Testis (tissue), 5 donors: ENCODE measurements at places on chromosomes 6 and 20.

GRCh38 chr6:168024951-168025510 is 27.6 kb downstream of the KIF25 start:
- DNase-seq = no peak

GRCh38 chr20:38828514-38829295 is 23.2 kb downstream of the PPP1R16B start:
- no peak for DNase-seq

GRCh38 chr6:78117966-78118365 is 465.1 kb downstream of the MEI4 start:
- DNase-seq = no peak

DNA sequence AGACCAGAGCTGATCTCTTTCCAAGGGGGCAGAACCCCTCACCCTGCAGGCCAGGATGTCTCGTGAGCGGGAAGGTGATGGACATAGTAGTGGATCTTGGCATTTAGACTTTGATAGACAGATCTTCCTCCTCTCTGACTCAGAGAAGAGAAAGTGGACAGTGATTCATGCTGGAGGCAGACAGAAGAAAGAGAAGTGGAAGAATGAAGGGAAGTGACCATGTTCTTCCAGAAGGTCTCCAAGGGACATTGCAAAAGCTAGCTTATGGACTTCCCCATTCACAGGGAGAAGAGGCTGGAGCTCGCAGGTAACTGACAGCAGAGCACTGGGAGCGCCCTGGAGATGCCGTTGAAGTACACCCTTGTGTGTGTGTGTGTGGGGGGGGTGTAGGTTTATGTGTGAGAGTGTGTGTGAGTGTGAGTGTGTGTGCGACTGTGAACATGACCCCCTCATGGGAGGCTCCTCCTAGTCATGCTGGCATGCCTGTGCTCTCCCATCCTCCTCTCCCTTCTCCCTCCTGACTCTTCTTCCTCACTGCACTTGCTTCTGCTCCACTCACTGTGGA is 8.0 kb upstream of the RAET1L start:
- no peak for DNase-seq

- no peak for DNase-seq
Measured at GRCh38 chr6:151761851-151762250, 45.6 kb upstream of the ESR1 start.

GRCh38 chr6:141830530-141830929 is 302.2 kb upstream of the GJE1 start:
- DNase-seq = no peak

GRCh38 chr20:24633026-24633425 is 163.6 kb downstream of the SYNDIG1 start:
- no peak for DNase-seq

GRCh38 chr6:147990159-147990558 is 352.5 kb upstream of the SASH1 start:
- DNase-seq = no peak

- DNase-seq = no peak
Measured at GRCh38 chr20:17641520-17641964, 40.5 kb downstream of the RRBP1 start.

- DNase-seq = no peak
Measured at GRCh38 chr6:99136488-99136887, 188.7 kb upstream of the FBXL4 start.

- no peak for DNase-seq
Measured at GRCh38 chr6:70846207-70846835, 110.5 kb downstream of the B3GAT2 start.

- DNase-seq = no peak
Measured at GRCh38 chr6:54718541-54719023, 128.0 kb upstream of the FAM83B start.

- no peak for DNase-seq
Measured at GRCh38 chr6:136859430-136859829, 37.0 kb downstream of the PEX7 start.

DNA sequence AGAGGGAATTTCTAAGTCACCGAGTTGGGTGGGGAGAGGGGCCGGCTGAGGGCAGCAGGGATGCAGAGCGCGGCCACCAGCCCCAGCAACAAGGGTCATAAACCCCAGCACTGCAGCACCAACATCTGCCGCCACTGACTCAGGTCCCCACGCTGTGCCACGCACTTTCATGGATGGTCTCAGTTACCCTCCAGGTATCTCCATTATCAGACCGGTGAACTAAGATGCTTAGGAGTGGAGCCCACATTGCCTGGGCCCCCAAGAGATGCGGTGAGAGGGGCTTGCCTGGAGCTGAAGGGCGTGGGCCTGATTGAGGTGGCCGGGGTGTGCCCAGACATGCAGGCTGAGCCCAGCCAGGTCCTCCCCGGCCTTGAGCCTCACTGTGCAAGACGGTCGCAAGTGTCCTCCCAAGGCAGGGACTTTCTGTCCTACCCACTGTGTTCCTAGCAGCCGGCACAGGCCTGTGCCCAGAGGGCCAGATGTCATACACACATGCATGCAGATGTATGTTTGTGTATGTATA is 19.3 kb downstream of the RBM38 start:
- no peak for DNase-seq

- no peak for DNase-seq
Measured at GRCh38 chr6:11900662-11901598, 111.2 kb upstream of the HIVEP1 start.

- peak; percentile 86 for DNase-seq
Measured at GRCh38 chr20:62274332-62274950, 28.4 kb upstream of the ADRM1 start.

DNA sequence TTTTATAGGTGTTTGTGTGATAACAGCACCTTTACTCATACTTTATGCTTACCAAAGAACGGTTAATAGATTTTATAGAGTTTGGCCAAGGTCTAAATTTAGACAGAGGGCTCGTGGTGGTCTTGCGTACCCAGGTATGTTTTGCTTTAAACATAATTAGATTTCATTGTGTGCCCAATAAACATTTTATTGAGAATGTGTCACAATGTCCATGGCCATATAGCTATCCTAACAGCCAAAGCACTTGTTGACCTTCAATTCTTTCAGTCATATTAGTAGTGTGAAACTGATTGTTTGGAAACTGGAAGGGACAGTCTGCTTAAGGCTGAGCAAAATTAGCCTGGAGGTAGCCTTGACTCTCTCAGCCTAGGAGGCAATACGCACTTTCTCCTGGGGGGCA is 48.3 kb upstream of the HDGFL1 start:
- DNase-seq = no peak

DNA sequence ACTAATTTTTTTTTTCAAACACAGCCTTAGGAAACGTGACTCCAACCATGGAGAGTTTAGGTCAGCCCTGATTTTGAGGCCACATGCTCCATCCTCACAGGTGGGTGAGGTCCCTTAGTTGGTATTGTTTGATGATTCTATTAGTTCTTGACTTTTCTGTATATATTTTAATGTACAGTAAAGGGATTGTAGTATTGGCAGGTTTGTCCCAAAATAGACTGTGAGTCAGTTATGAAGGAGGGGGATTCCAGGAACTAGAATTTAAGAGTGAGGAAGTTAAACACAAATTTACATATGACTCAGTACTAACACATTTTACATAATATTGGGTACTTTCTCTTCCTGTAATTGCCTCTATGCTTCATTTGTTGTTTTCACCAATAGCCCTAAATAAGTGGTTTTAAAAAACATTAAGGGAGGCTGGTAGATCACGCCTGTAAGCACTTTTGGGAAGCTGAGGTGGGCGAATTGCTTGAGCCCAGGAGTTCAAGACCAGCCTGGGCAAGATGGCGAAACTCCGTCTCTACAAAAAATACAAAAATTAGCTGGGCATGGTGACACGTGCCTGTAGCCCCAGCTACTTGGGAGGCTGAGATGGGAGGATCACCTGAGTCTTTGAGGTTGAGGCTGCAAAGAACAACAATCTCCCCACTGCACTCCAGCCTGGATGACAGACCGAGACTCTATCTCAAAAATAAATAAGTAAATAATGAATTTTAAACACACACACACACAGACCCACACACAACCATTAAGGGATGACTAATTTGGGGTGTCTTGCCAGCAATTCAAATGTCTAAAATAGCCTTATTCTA is 81.8 kb downstream of the SGK1 start:
- DNase-seq = no peak

DNA sequence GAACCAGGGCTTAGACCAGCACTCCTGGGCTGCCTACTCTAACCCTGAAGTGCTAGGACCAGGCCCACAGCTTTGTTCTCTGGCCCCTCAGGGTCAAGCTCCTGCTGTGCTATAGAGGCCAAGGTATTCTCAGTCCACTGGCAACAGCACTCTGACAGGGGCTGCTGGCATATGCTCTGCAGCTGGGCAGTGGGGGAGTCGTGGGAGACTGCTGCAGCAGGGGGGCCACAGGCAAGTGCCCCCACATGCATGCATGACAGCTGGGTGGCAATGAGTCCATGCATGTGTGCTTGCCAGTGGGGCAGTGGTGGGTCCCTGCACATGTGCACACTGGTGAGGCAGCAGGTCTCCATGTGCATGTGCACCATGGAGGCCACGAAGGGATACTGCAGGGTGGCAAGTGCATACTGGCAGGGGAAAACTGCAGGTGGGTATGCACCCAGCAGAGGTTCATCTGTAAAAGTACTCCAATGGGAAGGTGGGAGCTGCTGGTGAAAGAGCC is 364.9 kb upstream of the IRAK1BP1 start:
- no peak for DNase-seq

GRCh38 chr20:50304501-50304856 is 113.8 kb downstream of the CEBPB start:
- peak; percentile 79 for DNase-seq

GRCh38 chr6:39471954-39472659 is 149.6 kb upstream of the KCNK16 start:
- no peak for DNase-seq

- peak; percentile 31 for DNase-seq
Measured at GRCh38 chr20:34907616-34908469, 31.4 kb downstream of the ACSS2 start.

- DNase-seq = no peak
Measured at GRCh38 chr6:157211603-157212455, 111.5 kb downstream of the TMEM242 start.

DNA sequence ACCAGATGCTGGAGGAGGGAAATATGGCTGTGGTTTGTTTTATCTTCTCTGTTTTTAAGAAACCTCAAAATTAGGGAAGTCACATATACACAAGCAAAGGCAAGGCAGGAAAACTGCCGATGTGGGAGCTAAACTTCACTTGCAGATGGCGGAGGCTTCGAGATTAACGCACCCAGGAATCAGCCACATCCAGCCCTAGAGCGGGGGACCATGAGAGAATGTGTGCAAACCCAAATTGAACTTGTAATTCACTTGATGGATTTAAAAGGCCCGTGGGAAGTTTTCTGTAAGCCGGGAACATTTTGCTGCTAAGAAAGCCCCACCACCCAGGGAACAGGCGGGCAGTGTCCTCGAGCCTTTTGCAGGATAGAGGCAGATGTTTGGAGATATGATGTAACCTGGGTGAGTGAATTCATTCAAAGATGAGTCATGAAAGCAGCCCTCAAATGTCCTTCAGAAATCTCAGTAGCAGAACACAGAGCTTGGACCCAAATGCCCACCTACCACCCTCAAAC is 39.9 kb downstream of the PREX1 start:
- DNase-seq = no peak

GRCh38 chr6:34497411-34497810 is 31.5 kb downstream of the PACSIN1 start:
- no peak for DNase-seq
